Stimulated activated CD4-positive, alpha-beta T cell treated with anti-CD3 and anti-CD28 coated beads, Interleukin-1b, Interleukin-23, amount 100 ng/mL, for 1 hour (primary cell): ENCODE measurements at places on chromosomes 5 and 9.

DNA sequence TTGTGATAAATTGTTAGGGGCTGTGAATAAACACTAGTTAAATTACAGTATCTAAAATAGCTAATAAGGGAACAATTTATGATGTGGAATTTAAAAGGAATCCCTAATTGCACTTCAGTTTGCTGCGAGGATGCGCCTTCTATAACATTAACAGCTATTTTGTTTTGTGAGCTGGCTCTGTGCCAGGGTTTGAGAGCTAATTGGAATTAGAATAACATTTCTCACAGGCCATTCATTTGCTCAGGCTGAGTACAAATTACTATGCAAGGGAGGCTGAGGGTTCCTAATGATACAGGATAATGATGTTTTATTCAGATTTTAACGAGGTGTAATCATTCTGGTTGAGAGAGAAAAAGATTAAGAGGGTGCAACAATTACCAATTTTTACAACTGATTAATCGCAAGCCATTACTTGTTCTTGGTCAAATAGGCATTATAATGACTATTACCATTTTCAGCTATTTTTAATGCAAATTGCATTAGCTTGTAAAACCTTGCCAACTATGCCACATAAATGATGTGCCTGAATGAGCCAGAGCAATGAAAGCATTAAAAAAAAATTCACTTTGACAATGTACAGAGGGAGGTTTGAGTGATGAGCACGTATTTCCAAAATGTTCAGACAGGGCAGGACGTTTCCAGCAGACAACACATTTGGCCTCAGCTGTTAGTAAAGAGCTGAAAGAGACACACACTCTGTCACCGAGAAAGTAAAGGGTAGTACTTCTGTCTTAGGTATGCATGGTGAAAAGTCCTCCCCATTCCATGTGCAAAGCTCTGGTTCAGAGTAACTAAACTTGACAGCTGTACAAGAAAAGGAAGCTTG, 576.5 kb downstream of the TLE1 start:
- DNase-seq = no peak

DNA sequence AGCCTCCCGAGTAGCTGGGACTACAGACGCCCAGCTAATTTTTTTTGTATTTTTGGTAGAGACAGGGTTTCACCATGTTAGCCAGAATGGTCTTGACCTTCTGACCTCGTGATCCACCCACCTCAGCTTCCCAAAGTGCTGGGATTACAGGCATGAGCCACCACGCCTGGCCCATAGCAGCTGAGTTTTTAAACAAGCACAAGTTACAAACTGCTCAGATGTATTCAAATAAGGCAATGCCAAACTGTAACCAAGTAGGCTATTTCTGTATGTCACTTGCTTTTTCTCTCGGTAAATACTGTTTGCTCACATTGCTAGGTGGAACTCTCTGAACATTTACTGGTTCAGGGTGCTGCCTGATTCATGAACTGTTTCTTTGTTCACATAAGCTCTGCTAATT, 799.3 kb upstream of the NUDT12 start:
- DNase-seq = no peak

DNA sequence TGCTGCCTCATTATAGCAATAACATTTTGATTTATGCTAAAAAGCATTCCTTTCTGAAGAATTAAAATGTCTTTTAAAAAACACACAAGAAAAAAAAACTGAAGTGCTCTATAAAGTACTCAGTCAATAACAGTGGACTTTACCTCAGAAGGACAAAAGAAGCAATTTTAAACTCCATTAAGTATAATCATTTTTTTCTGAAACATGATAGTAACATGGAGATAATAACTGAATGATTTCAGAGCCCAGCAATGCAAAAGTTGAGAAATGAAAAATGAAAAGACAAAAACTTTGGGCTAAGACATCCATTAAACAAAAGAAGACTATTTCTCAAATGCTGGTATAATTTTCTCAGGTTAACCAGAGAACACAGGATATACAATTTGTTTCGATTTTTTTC, 78.7 kb downstream of the RFX3 start:
- no peak for DNase-seq

- DNase-seq = no peak
Observed at GRCh38 chr5:62596691-62597090, 18.1 kb downstream of the LRRC70 start.

DNA sequence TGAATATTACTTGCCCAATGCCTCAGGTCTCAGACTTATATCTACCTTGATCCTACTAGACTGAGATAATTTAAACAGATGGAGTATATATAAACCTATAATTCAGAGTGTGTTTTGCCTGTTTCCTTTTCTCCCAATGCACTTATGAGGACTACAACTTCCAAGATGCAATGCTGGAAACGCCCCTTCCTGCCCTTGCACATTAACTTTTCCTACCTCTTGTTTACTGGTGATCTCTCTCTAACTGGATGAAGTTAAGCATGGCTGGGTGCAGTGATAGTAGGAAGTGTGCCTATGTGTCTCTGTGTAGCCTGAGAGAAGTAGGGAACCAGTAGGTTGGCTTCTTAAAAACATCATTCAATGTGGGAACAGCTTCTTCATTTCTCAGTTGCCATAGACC, 115.2 kb downstream of the SVEP1 start:
- no peak for DNase-seq

- DNase-seq = no peak
Observed at GRCh38 chr5:23257656-23258055, 249.8 kb upstream of the PRDM9 start.

DNA sequence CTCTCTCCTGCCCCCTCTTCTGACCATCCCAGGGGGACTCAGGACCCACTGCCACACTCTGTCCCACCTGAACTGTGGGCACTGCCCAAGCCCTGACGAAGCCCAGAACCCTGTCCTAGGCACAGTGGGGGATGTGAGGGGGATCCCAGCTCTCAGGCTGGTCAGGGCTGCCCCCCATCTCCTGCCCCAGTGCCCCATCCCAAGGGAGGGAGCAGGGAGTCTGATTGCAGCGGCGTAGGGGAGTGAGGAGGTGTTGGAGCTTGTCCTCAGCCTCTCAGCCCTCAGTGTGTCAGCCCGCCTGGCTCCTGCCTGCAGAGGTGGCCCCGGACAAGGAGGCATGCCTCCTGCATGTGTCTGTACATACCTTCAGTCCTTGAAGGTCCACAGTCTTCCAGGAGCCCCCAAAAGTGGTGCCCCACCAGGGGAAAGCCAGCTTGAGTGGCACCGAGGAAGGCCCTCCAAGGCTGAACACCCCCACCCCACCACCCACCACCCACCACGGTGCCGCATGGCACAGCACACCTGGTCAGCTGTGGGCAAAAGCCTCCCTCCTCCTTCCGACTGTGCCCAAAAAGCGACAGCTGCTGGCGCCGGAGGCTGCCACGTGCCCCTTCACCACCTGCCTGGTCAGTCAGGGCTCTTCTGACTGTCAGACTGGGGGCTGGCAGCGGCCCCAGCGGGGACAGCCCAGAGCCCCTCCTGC, 930 bp downstream of the SARDH start:
- no peak for DNase-seq
